ENCODE measurements at places on chromosomes 5 and 9. TPM values are rescaled to one million over a fixed set of nuclear protein-coding genes. Genes with fewer than 3 reads are reported as not detected.

C5orf22 gene
- 40.7 TPM for total RNA-seq

- no peak overlapping the region for H3K4me3 ChIP-seq
- no peak overlapping the region for H3K27ac ChIP-seq
- H3K36me3 ChIP-seq, result no peaks in the 10 kb centered on the region
- H3K4me1 ChIP-seq, result no peaks in the 10 kb centered on the region
- DNase-seq, result no peak
Observed at GRCh38 chr5:178478370-178478769, 111.8 kb downstream of the COL23A1 start.

DNA sequence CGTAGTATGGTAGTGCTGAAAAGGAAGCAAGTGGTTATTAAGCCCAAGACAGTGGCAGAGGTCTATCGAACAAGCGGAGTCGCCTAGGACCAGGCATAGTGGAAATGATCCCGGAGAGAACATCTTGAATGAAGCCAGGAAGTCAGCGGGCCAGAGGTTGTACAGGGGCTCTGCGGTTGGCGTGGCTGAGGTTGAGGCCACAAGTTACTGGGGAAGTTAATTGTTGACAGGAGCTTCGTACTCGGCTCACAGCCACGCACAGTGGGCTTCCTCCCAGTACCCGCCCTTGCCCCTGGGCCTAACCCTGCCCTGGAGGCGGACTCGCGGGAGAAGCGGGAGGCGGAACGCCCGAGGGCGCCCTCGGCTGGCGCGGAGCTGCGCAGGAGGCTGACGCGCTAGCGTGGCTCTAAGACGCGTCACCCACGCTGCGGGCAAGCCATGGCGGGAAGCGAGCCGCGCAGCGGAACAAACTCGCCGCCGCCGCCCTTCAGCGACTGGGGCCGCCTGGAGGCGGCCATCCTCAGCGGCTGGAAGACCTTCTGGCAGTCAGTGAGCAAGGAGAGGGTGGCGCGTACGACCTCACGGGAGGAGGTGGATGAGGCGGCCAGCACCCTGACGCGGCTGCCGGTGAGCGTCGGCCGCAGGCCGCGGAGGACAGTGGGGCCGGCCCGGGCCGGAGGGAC, at the start of gene FBXO4:
FBXO4 (plus strand) TSS at position 410 of the 683 bp plus-strand sequence; CDS start at position 439, 29 bp downstream.
- peak within 1 kb of the TSS; percentile 91 for H3K27ac ChIP-seq
- DNase-seq, result peak; percentile 95
- peaks cover 9% of the 10 kb centered on the region for H3K4me1 ChIP-seq
- no peaks in the 10 kb centered on the region for H3K27me3 ChIP-seq
- peak within 1 kb of the TSS; percentile 66 for H3K4me3 ChIP-seq

- H3K4me1 ChIP-seq, result no peaks in the 10 kb centered on the region
- H3K36me3 ChIP-seq, result no peaks in the 10 kb centered on the region
- H3K4me3 ChIP-seq, result no peak overlapping the region
- H3K27ac ChIP-seq, result no peak overlapping the region
- no peak for DNase-seq
Observed at GRCh38 chr9:13570068-13570974, 290.8 kb upstream of the MPDZ start.
